ENCODE measurements at places on chromosomes 5 and 9.

- DNase-seq, result no peak
These were observed 3.2 kb downstream of the ADAMTS12 start for GRCh38 chr5:33888587-33888986.

DNA sequence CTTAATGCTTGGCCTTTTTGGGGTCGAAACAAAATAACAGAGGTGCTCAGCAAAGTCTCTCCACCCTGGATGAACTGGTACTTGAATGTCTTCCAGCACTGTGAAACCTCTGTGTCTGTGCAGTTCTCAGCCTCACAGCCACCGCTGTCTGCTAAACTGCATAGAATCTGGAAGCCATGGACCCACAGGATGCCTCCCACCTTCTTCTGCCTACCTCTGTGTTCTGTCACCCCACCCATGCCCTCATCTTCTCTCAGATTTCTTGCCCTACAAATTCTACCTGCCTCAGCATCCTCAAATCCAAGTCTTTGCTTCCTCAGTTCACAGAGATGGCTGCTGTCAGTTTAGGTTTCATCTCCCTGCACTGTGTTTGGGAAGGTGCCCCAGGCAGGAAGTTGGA is 35.6 kb downstream of the EXOSC2 start:
- no peak for DNase-seq

DNA sequence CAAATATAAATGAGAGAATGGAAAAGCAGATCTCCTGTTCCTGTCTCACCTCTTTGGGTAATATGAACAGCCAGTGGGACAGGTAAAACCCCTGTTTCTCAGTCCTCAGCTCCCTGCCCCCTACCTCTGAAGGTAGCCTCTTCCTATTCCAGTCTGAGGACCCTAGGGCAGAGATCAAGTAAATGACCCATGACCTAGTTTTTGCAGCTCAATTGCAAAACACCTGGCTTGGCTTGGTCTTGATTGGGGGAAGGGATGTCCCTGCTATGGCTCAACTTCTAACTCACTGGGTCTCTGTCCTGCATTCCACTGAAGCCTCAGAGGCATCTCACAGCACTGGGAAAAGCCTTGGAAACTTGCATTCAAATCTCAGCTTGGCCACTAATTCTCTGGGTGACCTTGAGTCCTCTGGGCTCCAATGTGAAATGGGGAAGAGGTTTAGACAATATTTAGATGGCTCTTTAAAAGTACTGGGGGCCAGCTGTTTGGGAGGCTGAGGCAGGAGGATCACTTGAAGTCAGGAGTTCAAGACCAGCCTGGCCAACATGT is 1.6 kb upstream of the GALT start:
- no peak for DNase-seq

DNA sequence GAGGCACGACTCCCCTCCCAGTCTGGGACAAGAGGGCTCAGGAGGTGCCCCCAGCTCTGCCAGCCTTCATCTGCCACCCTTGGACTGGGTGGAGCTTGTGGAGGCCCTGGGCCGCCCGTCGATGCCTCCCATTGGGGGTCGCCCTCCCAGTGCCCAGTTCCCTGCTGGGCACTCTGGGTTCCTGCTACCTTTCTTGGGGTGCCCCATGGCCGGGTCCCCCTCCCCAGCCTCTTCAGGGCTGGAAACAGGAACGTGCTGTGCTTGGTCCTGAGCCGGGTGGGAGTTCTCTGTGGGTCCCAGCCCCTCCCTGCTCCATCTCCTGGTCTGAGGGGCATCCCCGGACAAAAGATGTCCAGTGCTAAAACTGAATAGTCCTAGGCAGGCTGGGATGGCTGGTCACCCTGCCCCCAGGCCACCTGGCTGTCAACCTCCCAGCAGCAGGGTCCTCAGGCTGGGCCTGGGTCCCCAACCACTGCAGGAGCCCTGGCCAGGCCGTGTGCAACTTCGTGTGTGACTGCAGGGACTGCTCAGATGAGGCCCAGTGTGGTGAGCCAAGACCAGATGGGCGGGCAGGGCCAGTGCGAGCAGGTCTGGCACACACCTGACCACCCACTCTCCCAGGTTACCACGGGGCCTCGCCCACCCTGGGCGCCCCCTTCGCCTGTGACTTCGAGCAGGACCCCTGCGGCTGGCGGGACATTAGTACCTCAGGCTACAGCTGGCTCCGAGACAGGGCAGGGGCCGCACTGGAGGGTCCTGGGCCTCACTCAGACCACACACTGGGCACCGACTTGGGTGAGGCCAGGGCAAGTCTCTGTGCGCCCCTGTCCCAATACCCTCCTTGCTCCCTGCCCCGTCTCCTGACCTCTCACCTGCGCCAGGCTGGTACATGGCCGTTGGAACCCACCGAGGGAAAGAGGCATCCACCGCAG is 784 bp downstream of the MAMDC4 start:
- DNase-seq, result no peak

DNA sequence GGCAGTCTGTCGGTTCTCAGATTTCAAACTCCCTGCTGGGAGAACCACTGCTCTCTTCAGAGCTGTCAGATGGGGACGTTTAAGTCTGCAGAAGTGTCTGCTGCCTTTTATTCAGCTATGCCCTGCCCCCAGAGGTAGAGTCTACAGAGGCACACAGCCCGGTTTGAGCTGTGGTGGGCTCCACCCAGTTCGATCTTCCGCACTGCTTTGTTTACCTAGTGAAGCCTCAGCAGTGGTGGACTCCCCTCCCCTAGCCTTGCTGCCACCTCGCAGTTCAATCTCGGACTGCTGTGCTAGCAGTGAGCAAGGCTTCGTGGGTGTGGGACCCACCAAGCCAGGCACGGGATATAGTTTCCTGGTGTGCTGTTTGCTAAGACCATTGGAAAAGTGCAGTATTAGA is 8.0 kb downstream of the SLC27A6 start:
- no peak for DNase-seq

- no peak for DNase-seq
These were observed 74.2 kb downstream of the SHB start for GRCh38 chr9:37994639-37995347.

- no peak for DNase-seq
These were observed 152.4 kb downstream of the RAPGEF6 start for GRCh38 chr5:131482617-131483016.

GRCh38 chr9:133834080-133834976 is 96.2 kb upstream of the SARDH start:
- no peak for DNase-seq

- DNase-seq, result no peak
These were observed 28.0 kb upstream of the TXN start for GRCh38 chr9:110284211-110284844.

- no peak for DNase-seq
These were observed 51.1 kb upstream of the MVB12B start for GRCh38 chr9:126275386-126276001.

GRCh38 chr9:79824265-79824664 is 252.5 kb downstream of the TLE4 start:
- DNase-seq, result no peak

- no peak for DNase-seq
These were observed 21.2 kb downstream of the LVRN start for GRCh38 chr5:115983519-115983918.

DNA sequence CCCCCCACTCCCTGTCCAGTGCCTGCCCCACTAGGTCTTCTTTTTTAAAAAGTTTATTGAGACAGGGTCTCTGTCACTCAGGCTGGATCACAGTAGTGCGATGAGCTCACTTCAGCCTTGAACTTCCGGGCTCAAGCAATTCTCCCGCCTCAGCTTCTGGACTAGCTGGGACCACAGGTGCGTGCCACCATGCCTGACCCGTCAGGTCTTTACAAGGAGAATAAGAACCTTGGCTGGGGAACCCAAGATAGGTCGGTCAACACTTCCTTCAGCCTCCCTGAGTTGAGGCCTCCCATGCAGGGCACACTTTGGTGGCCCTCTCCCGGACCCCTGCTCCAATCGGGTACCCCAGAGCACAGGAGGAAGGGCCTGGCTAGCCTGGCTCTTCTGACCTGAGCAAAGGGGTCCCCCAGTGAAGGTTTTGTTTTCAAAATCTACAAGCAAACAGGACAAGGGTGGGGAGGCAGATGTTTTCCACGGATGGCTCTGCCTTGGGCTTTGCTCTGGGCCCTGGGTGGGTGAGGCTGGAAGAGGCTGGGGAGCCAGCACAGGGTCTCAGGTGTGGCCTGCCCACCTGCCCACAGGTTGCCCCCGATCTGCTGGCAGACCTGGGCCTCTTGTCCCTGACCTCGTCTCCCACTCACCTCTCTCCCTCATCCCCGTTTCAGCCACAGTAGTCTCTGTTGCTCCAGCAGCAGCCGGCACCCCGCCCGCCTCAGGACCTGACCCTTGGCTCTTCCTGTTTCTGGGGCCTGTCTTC is 108.7 kb upstream of the PHYKPL start:
- no peak for DNase-seq

GRCh38 chr9:14402583-14402982 is 88.6 kb upstream of the NFIB start:
- DNase-seq, result no peak

DNA sequence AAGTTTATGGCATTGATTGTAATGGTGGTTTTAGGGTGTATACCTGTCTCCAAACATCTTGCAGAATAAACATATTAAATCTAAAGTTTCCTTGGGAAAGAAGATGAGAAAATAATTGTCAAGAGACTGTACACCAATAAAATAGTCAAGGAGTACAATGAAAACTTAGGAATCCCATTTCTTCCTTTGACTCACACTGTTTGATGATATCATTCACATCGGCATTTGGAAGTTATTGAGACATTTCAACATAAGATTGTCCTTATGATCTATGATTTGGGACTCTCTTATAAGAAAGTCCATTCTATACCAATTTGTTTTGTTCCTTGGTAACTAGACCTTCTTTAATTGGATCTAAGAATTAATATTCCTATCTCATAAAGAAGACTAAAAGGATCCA is 482.7 kb downstream of the RAB3C start:
- no peak for DNase-seq

DNA sequence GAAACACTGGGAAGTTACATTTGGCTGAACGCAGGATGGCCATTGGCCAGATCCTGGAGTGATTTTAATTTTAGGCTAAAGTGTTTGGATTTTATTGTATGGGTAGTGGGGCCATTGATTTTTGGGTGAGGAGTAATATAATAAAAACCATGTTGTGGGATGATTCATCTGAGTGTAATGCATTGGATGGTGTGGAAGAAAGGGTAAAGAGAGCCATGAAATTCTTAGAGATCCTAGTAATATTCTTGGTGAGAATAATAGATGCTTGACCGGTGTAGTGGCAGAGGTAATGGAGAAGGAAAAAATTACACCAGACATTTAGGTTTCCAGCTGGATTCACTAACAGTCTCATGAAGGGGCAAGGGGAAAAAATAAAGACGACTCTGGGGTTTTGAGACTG is 158.1 kb downstream of the NPR3 start:
- DNase-seq, result no peak

- no peak for DNase-seq
These were observed 11.3 kb downstream of the TNC start for GRCh38 chr9:115106642-115107041.

DNA sequence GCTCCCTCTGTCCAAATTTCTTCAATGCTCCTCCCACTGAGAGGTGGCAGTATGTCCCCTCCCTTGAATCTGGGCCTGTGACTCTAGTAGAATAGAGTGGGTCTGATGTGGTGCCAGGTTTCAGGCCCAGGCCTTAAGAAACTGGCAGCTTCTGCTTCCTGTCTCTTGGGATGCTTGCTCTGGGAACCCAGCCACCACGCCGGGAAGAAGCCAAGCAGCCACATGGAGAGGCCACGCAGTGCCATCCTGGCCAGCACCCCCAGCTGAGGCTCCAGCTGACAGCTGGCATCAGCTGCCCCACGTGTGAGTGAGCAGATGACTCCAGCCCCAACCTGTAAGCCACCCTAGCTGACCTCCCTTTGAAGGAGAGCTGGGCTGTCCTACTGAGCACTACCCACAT is 7.3 kb upstream of the TSPAN17 start:
- no peak for DNase-seq

- no peak for DNase-seq
These were observed 50.5 kb downstream of the PSD2 start for GRCh38 chr5:139845846-139846681.

DNA sequence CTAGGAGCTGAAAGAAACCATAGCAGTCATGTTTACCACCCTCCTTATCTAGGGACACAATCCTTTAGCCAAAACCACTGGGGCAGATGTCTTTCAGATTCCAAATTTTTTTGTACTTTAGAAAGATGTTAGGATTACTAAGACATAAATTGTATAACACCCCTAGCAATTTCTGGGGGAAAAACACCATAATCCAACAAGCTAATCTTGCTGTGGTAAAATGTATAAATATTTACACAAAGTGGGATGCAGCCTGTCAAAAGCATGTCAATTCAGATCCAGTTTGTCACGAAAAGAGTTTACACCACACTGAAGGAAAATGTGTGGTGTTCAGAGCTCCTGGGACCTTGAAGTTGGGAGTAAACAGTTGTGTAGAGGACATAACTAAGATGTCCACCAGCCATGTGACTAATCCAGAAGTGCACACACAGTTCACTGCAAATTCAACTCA is 274.3 kb downstream of the ADAMTSL1 start:
- DNase-seq, result no peak

All from activated CD4-positive, CD25-positive, alpha-beta regulatory T cell (primary cell).